Activated CD8-positive, alpha-beta T cell treated with anti-CD3 and anti-CD28 coated beads for 36 hours (primary cell): ENCODE measurements at places on chromosomes 12 and 14. TPM values are rescaled to one million over a fixed set of nuclear protein-coding genes. Genes with fewer than 3 reads are reported as not detected.

GRCh38 chr12:31597066-31597465, 6.1 kb upstream of the DENND5B start:
- H3K27me3 ChIP-seq: peaks cover 16% of the 10 kb centered on the region
- H3K27ac ChIP-seq: no peak overlapping the region
- no peak for DNase-seq

GDF3 gene
- total RNA-seq: not detected

GRCh38 chr12:112573141-112573540, 154.4 kb downstream of the PTPN11 start:
- no peak for DNase-seq
- H3K36me3 ChIP-seq: no peaks in the 10 kb centered on the region
- peaks cover 25% of the 10 kb centered on the region for H3K27me3 ChIP-seq
- no peaks in the 10 kb centered on the region for H3K4me1 ChIP-seq
- no peak overlapping the region for H3K27ac ChIP-seq
- H3K4me3 ChIP-seq: no peak overlapping the region

DNA sequence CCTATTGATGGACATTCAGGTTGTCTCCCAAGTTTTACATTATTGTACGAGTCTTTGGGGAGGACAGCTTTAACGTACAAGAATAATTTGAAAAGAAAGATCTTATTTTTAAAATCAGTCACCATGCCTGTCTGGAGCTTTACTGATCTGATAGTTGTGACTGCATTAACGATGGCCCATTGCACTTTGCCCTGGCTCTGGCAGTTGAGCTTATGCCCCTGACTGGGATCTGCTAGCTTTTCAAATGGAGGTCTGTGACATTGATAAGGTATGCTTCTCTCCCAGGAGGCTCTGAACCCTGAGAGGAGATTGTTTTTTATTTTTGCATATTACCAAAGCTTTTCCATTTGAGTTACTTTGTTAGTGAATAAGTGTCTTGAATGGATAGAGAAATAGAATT, 17.9 kb upstream of the RAB3IP start:
- H3K4me1 ChIP-seq: no peaks in the 10 kb centered on the region
- DNase-seq: no peak
- no peak overlapping the region for H3K4me3 ChIP-seq
- H3K36me3 ChIP-seq: no peaks in the 10 kb centered on the region
- H3K27ac ChIP-seq: no peak overlapping the region

DNA sequence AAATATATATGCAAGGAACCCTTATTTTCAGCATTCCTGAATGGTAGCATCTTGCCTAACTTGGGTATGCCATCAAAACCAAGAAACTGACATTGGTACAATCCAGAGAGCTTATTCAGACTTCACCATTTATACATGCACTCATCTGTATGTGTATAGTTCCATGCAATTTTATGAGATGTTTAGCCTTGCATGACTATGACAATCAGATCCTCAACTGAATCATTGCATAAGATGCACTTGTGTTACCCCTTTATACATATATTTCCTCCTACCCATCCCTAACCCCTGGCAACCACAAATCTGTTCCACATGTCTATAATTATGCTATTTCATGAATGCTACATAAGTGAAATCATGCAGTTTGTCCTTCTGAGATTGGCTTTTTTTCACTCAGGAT, 37.0 kb upstream of the PPFIBP1 start:
- H3K36me3 ChIP-seq: no peaks in the 10 kb centered on the region
- peaks cover 5% of the 10 kb centered on the region for H3K27me3 ChIP-seq
- no peak overlapping the region for H3K27ac ChIP-seq
- H3K4me3 ChIP-seq: no peak overlapping the region
- no peak for DNase-seq

DNA sequence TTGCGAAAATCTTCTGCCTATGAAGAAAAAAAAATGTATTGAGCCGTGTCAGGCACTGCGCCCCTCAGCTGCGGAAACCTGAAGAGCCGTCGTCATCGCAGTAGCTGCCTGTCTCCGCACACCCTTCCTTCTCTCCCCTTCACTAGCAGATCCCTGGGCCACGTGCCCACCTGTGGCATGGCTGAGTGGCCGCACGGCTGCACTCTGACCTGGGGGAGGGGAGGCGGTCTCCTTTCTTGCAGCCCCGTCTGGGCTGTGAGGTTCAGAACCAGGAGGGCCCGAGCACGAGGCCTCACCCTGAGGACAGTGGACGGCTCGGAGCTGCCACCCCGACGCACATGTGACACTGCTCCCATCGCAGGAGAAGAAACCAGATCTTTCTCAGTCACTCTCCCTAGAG, 24.9 kb downstream of the PGAM5 start:
- no peak overlapping the region for H3K27ac ChIP-seq
- no peak for DNase-seq
- no peaks in the 10 kb centered on the region for H3K4me1 ChIP-seq
- no peak overlapping the region for H3K4me3 ChIP-seq

DNA sequence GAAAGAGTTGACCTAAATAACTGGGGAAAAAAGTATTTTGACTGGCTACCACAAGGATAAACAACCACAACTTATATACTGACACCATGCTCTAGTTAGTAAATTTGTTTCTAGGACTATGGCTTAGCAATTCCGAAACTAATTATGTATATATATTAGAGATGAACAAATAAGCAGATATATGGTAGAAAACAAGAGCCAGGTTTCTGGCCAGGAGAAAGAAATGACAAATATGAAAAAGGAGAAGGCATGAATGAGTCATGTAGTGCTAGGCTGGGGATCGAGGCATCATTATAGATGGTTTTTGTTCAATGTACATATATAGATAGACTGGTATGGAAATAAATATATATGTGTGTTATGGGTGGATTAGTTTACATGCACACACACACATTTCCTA, 5.5 kb upstream of the LRRC74A start:
- no peaks in the 10 kb centered on the region for H3K36me3 ChIP-seq
- H3K27me3 ChIP-seq: peaks cover 3% of the 10 kb centered on the region
- H3K27ac ChIP-seq: no peak overlapping the region
- H3K4me3 ChIP-seq: no peak overlapping the region
- no peaks in the 10 kb centered on the region for H3K4me1 ChIP-seq

GRCh38 chr14:105091054-105091516, 25.9 kb upstream of the GPR132 start:
- no peaks in the 10 kb centered on the region for H3K36me3 ChIP-seq
- no peaks in the 10 kb centered on the region for H3K27me3 ChIP-seq
- no peak for DNase-seq

DNA sequence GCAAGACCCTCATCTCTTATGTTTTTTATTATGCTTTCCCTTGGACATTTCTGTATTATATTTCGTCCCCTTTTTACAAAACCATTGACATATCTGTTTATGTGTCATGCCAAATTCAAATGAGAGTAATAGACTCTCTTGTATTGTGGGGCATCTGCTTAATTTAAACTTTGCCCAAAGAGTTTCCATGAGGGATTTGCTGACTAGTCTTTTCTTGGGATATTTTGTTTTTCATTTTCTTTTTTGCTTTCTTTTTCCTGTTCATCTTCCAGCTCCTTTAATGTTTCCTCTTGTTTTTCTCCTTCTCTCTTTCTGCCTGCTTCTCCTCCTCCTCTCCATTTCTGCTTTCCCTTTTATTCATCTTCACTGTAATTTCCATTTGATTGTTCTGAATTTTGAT, 13.8 kb upstream of the ZNF26 start:
- no peak overlapping the region for H3K27ac ChIP-seq
- no peak for DNase-seq
- H3K4me3 ChIP-seq: no peak overlapping the region
- H3K36me3 ChIP-seq: no peaks in the 10 kb centered on the region

DNA sequence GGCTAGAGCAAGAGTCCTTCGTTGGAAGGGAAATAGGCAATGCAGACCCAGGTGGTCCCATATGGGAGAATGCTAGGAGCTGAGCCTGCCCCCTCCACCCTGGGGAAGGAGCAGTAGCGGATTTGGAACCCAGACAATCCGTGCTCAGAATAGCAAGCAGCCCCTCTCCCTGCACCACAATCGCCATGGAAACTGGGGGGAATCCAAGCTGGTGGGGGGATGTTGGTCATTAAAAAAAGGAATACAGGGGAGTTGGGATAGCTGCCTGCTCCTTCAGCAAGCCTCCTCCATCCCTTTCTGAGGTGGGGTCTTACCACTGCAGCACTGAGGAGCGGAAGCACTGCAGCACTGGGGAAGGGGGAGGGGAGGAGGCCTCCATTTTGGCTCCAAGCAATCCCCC, 2.9 kb downstream of the RND1 start:
- no peak for DNase-seq
- H3K27ac ChIP-seq: no peak overlapping the region
- H3K36me3 ChIP-seq: no peaks in the 10 kb centered on the region
- peaks cover 21% of the 10 kb centered on the region for H3K4me1 ChIP-seq
- H3K4me3 ChIP-seq: no peak overlapping the region

- H3K36me3 ChIP-seq: no peaks in the 10 kb centered on the region
- no peaks in the 10 kb centered on the region for H3K27me3 ChIP-seq
- H3K4me1 ChIP-seq: no peaks in the 10 kb centered on the region
Observed at GRCh38 chr14:99554757-99555531, 49.1 kb downstream of the CCDC85C start.

RNASE1 gene
- not detected for total RNA-seq

TSPAN8 gene
- total RNA-seq: not detected
